ENCODE measurements at places on chromosomes 2 and 18.

DNA sequence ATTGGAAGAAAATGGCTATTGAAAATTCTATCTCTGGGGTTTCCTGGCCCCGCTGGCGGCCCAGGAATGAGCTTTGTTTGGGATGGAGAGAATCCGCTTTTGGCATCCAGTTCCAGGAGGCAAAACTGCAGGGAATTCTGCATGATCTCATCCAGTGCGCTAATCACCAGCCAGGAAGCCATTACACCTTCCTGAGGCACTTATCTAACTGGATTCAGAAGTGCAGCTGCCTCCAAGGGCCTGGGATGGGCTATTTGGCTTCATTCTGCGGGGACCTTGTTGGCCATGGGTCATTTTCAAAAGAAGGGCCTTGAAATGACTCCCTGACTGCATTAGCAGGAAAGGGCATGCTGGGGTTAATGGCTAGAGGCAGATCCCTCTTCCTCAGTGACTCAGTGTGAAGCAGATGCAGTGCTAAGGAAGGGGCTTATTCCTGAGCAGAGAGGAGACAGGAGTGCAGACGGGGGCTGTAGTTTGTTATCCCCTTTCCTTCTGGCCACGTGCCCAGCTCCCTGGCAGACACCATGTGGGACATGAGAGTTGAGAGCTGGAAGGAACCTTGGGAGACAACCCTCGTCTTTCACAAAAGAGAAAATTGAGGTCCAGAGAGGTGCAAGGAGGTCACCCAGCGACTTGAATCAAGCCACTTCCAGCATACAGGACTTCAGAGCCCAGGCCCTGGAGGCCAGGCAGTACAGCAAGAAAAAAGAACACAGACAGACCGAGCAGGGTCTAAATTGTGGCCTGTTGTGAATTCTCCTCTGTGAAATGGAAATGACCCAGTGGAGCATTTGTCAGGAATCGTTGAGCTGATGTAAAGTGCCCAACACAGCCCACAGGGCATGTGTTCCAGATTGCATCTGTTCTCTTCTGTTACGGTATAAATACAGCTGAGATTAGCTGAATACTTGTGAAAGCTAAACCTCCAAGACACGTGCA is 161.8 kb downstream of the PRKCE start:
- no peak for DNase-seq

GRCh38 chr2:102172745-102173144 is 14.1 kb upstream of the IL1RL2 start:
- DNase-seq: no peak

GRCh38 chr2:171491292-171491691 is 31.0 kb upstream of the CYBRD1 start:
- no peak for DNase-seq

- DNase-seq: no peak
Measured at GRCh38 chr18:76130845-76131244, 364.2 kb downstream of the ZNF516 start.

GRCh38 chr2:125680809-125681208 is 975.1 kb upstream of the GYPC start:
- no peak for DNase-seq

GRCh38 chr2:126890551-126891450 is 7.9 kb upstream of the TEX51 start:
- DNase-seq: no peak

DNA sequence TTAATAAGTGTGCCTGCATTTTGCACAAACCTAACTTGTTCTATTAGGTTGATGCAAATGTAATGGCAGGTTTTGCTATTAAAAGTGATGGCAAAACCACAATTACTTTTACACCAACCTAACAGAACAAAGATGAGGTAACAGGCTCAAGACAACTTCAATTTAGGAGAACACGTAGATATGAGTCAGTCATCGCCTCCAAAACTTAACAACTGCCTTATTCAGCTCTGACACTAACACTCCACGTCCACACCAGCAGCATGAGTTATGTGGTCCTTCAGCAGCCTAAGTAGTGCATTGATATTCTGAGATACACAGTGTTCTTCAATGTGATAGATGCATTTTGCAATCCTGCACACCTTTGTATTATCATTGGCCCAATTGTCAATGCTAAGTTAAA is 1175.1 kb upstream of the ACVR2A start:
- DNase-seq: no peak

DNA sequence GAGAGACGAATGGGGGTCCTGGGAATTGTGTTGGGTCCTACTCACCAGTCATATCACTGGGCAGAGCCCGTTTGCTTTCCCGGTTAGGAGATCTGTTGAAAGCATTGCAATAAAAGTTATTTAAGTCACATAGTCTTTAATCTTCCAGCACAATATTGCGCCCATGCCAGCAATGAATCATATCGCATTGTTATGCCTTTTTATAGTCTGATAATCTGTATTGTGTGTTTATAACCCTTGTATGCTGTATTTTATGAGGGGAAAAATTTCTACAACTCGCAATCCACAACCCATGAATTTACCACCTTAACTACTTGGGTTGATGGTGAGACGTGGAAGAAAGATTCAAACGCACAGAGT is 211.9 kb upstream of the SMIM21 start:
- no peak for DNase-seq

- no peak for DNase-seq
Measured at GRCh38 chr18:79876497-79876896, 75.0 kb downstream of the SLC66A2 start.

GRCh38 chr18:11789716-11790510 is 61.3 kb upstream of the CHMP1B start:
- DNase-seq: no peak

- no peak for DNase-seq
Measured at GRCh38 chr2:118371515-118371914, 283.2 kb downstream of the INSIG2 start.

DNA sequence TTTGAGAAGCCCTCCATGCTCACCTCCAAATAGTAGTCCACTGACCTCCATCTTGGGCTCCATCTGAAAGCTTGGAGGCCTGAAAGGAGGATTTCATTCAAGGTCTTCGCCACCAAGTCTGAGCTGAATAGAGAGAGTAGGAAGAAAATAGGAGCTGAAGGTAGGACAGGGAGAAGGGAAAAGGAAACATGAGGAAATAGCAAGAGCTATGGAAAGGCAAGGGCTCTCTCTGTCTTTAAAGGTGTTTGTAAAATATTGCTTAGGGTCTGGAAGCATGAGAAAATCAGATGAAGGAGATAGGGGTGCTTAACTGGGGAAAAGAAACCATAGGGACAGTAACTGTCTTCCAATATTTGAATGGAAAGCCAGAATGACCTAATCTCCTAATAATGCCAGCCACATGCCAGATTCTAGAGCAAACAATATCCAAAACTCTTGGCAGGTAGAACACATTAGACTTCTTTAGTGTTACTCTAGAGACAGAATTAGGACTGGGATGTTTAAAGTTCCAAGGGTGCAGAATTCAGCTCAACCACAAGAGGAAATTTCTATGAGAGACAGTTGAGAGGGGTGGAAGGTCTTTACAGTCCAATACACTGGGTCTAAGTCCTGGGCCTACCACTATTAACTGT is 67.4 kb downstream of the NAB1 start:
- no peak for DNase-seq

DNA sequence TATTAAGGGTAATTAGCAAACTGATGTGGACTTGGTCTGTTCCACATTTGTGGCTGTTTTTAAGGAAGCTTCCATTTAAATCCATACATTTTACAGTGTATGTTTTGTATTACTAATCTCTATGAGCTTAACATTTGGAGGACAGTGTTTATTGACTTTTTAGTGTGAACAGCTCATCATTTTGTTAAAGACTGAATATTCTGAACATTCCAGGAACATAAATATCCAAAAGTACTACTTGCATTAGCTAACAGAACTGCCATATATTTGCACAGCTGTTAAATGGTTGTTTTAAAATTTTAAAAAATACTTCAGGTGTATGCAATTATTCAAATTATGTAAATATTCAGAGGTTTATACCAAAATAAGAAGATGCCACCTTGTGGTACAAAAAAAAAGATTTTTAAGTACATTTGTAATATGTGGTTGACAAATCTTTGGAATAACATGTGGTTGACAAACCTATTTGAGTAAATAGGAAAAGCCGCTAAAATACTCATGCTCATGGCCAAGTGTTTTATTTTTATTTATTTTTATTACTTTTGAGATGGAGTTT is 439.7 kb upstream of the FANCL start:
- no peak for DNase-seq

GRCh38 chr2:112137516-112138158 is 548 bp upstream of the FBLN7 start:
- DNase-seq: no peak

DNA sequence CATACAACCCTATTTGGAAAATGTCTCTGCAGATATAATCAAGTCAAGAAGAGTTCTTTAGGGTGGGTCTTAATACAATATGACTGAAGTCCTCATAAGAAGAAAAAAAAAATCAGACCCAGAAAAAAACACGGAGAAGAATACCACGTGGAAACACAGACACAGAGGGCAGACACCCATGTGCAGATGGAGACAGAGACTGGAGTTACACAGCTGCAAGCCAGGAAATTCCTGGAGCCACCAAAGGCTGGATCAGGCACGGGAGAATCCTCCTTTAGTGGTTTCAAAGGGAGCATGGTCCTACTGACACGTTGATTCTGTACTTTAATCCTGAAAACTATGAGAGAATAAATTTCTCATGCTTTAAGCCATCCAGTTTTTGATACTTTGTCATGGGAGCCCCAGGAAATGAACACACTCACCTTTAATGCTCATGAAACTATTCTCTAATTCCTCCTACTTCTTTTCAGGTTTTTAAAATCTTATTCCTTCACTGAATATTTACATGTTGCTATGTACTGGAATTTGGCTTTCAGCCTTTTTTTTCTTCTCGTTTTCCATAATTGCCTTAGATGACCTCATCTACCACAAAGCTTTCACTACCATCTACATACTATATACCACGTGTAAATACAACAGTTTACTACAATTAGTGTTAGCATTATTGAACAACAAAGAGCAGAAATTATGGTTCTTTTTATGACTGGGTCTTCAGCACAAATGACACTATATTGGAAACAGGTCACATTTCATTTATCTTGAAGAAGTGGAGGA is 529.1 kb downstream of the IRS1 start:
- no peak for DNase-seq

GRCh38 chr18:78976765-78977636 is 2.6 kb upstream of the SALL3 start:
- no peak for DNase-seq

GRCh38 chr2:74513605-74514367 is 464 bp upstream of the TLX2 start:
- DNase-seq: no peak

GRCh38 chr2:3285901-3286645 is 91.5 kb downstream of the EIPR1 start:
- DNase-seq: no peak

DNA sequence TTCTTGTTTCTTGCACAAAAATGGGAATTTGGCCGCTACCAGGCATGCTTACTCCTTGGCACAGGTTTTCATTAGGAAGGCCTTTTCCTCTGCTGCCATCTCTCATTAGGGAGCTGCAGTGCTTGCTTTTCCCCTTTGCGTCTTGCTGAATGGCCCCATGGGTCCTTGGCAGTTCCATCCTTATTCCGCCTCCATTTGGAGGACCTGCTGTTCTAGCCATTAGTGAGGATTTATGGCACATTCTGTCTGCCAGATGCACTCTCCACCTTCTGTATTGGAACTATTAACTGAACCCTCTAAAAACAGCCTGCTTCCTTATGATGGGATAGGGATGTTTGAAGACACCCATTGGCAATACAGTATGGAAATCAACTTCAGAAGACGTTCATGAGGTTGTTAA is 103.5 kb upstream of the NOSTRIN start:
- DNase-seq: no peak

DNA sequence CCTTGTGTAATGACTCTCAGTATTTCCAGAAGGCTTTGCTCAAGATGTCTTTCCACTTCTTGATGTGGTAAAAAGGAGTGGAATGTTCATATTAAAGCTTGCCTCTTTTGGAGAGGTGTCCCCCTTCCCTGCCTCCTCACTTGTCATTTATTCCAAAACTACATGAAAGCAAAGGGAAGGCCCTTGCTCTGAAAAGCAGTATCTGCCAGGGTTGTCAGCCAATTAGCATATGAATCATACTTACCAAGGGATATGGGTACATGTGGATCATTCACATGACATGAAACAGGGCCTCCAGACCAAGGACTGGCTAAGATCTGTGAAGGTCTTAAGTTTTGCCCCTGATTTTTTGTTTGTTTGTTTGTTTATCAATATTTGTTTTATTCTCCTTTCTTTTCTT is 31.3 kb downstream of the ANXA4 start:
- no peak for DNase-seq

DNA sequence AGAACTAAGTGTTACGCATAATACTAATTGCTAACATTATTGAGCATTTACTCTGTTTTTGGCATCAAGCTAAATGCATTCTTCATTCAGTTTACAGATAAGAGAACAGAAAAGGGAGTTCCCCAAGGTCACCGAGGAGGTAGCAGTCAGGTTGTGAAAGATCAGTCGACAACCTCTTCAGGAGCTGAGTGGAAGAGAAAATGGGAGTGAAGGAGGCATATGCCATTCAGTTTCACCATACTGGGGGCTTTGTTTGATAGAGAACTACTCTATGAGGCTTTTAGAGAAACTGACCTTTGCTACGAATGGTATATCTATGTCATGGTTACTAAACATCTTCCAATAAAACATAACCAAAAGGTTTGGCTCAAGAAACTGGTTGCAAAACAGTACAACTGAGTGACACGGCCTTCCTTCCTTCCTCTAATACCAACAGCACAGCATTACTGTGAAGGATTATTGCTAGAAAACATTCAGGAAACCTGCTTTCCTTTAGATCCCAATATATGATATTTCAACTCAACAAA is 112.1 kb downstream of the RBMS1 start:
- DNase-seq: no peak

- DNase-seq: no peak
Measured at GRCh38 chr2:179298666-179299065, 34.0 kb upstream of the SESTD1 start.

DNA sequence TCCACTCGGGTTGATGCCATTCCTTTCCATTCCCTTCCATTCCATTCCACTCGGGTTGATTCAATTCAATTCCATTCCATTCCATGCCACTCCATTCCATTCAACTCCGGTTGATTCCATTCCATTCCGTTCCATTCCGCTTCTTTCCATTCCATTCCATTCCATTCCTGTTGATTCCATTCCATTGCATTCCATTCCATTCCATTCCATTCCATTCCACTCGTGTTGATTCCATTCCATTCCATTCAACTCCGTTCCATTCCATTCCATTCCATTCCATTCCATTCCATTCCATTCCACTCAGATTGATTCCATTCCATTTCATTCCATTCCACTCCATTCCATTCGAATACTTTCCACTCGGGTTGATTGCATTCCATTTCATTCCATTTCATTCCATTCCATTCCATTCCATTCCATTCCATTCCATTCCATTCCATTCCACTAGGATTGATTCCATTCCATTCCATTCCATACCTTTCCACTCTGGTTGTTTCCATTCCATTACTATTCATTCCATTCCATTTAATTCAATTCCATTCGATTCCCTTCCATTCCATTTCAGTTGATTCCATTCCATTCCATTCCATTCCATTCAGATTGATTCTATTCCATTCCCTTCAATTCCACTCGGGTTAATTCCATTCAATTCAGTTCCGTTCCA is 1141.8 kb downstream of the RPIA start:
- no peak for DNase-seq

- DNase-seq: no peak
Measured at GRCh38 chr2:43481927-43482542, 113.8 kb downstream of the THADA start.

All from stimulated activated CD8-positive, alpha-beta memory T cell treated with anti-CD3 and anti-CD28 coated beads, Interleukin-15, amount 100 ng/mL, for 24 hours (primary cell).